ENCODE measurements at places on chromosomes 6 and 20. TPM values are rescaled to one million over a fixed set of nuclear protein-coding genes. Genes with fewer than 3 reads are reported as not detected.

Gene AGER
- total RNA-seq: 2.0 TPM

Gene NTSR1
- 1.6 TPM for total RNA-seq

Gene PAX1
- total RNA-seq: not detected

Gene FOXP4
- 13.2 TPM for total RNA-seq

Gene CFB
- total RNA-seq: 3.9 TPM

Gene POU5F1
- 0.60 TPM for total RNA-seq

Gene IL17A
- not detected for total RNA-seq

Gene CFAP61
- total RNA-seq: not detected

Gene KCNQ2
- not detected for total RNA-seq

Gene RAD21L1
- not detected for total RNA-seq

Gene RCAN2
- total RNA-seq: not detected

Gene NQO2
- total RNA-seq: 24.8 TPM

Gene ULBP3
- 14.7 TPM for total RNA-seq

Gene CNBD2
- 12.3 TPM for total RNA-seq

Gene TREM1
- 6.2 TPM for total RNA-seq

Gene PNLDC1
- 0.14 TPM for total RNA-seq

Gene TPX2
- total RNA-seq: 62.2 TPM

Gene TMEM14C
- total RNA-seq: 147 TPM

Gene OR2H1
- total RNA-seq: not detected

Gene C20orf202
- 0.05 TPM for total RNA-seq

Gene MYH7B
- under 0.01 TPM for total RNA-seq

Gene PIGU
- total RNA-seq: 23.7 TPM

Gene ZNF341
- total RNA-seq: 3.6 TPM

Gene SYS1
- total RNA-seq: 26.3 TPM

Gene PHACTR1
- total RNA-seq: not detected

Gene PBOV1
- not detected for total RNA-seq

Gene LINC00237
- total RNA-seq: not detected

Gene LYRM2
- 21.2 TPM for total RNA-seq

Gene GATA5
- total RNA-seq: not detected

Gene RBM39
- 120 TPM for total RNA-seq

Gene SLA2
- not detected for total RNA-seq

Gene ZBTB46
- 0.93 TPM for total RNA-seq

Gene ADTRP
- 1.8 TPM for total RNA-seq

Gene TSBP1
- not detected for total RNA-seq

Gene MOCS1
- 3.4 TPM for total RNA-seq

Gene GPX6
- not detected for total RNA-seq

Gene ANKEF1
- total RNA-seq: 9.0 TPM

Gene MPC1
- 27.5 TPM for total RNA-seq

Gene GRIK2
- total RNA-seq: 0.07 TPM

Gene RAMACL
- total RNA-seq: 0.05 TPM

Gene MYL9
- total RNA-seq: 4.8 TPM

Gene APMAP
- 82.4 TPM for total RNA-seq

Gene CGA
- total RNA-seq: not detected

Gene NR2E1
- total RNA-seq: not detected
